NCI-H1436 (cell line): ENCODE measurements at places on chromosomes 3 and 15.

- no peak for DNase-seq
Observed at GRCh38 chr3:179658606-179659005, 5.8 kb downstream of the USP13 start.

- DNase-seq, result no peak
Observed at GRCh38 chr3:151903501-151903991, 30.1 kb downstream of the SUCNR1 start.

- no peak for DNase-seq
Observed at GRCh38 chr3:64084640-64085039, 61.3 kb upstream of the PSMD6 start.

DNA sequence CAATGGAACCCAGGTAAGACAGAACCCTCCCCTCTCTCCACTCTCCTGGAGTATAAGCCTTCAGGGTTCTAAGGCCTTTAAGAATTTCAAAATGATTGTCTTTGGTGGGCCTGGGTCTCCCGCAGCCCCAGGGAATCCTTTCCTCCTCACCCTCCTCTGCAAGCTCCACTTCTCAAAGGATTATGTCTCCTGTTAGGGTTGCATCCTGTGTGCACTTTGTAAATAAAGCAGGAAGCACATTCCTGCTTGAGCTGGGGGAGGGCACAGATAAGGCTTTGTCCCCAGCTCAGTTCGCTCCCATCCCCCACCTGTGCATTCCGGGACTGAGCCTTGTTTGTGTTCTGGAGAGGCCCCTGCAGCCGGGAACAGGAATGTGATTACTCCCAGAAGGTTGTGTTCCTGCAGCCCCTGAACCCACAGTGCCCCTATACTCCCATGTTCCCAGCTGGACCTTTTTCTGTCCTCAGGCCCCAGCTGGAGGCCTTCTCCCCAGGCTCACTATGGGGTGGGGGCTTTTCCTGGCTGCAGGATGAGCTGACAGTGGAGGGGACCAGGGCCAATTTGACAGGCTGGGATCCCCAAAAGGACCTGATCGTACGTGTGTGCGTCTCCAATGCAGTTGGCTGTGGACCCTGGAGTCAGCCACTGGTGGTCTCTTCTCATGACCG is 9.5 kb downstream of the TYRO3 start:
- DNase-seq, result no peak

- DNase-seq, result no peak
Observed at GRCh38 chr15:77493324-77493907, 72.7 kb downstream of the HMG20A start.

- no peak for DNase-seq
Observed at GRCh38 chr3:11138371-11138770, 15.9 kb upstream of the HRH1 start.

- no peak for DNase-seq
Observed at GRCh38 chr3:117512975-117513374, 803.4 kb downstream of the TUSC7 start.

DNA sequence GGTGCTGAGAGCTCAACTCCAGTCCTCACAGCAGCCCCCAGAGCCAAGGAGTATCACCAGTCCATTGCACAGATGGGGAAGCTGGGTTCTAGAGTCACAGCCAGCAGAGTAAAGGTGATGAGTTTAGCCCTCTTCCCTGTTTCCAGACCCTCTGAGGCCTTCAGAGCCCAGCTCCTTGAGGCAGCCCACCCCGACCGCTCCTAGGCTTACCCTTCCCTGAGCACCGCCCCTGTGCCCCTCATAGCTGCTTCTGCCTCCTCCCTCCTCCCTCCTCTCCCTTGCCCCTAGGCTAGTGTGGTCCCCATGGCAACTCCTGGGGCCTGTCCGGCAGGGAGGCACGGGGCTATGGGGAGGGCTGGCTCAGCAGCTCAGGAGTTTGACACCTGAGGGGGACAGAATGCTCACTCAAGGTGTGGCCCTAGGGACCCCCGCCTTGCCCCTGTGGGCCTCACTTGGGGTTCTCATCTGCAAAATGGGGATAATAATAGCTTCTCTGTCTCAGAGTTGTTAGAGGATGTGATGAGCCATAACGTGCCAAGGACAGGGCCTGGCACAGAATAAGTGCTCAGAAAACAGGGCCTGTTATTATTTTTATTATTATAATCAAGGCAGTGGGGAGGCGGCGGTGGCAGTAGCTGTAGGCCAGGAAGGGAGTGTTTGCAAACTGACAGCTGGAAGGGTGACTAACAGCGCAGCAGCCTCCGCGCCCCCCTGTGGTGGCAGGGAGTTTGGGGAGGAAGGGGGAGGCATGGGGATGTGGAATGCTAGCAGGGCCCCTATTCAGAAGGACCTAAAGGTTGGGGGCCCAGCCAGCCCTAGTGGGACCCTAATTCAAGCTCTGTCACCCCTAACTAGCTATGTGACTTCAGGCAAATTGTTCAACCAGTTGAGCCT is 11.5 kb downstream of the CSK start:
- DNase-seq, result no peak

- DNase-seq, result peak; percentile 37
Observed at GRCh38 chr3:79032686-79033318, 735.0 kb downstream of the ROBO1 start.

GRCh38 chr3:147297761-147298350 is 108.5 kb downstream of the ZIC4 start:
- DNase-seq, result no peak

GRCh38 chr3:140365872-140366697 is 311.8 kb upstream of the TRIM42 start:
- DNase-seq, result no peak

DNA sequence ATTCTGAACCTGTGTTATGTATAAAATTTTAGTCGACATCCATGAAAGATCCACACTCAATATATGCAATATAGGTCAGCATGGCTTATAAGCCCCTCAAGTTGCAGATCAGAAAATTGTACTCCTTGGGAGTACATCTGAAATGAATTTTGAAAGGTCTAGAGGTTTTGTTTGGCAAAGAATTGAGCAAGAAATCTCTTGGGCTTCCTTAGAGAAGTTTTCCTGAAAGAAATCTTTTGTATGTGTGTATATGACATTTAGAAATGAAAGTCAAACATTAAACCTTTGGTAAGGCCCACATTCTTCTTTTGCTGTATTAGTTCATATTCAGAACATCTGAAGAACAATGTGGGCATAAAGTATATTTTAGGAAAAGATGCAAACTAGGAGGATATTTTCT is 1006.6 kb downstream of the NAALADL2 start:
- DNase-seq, result no peak

DNA sequence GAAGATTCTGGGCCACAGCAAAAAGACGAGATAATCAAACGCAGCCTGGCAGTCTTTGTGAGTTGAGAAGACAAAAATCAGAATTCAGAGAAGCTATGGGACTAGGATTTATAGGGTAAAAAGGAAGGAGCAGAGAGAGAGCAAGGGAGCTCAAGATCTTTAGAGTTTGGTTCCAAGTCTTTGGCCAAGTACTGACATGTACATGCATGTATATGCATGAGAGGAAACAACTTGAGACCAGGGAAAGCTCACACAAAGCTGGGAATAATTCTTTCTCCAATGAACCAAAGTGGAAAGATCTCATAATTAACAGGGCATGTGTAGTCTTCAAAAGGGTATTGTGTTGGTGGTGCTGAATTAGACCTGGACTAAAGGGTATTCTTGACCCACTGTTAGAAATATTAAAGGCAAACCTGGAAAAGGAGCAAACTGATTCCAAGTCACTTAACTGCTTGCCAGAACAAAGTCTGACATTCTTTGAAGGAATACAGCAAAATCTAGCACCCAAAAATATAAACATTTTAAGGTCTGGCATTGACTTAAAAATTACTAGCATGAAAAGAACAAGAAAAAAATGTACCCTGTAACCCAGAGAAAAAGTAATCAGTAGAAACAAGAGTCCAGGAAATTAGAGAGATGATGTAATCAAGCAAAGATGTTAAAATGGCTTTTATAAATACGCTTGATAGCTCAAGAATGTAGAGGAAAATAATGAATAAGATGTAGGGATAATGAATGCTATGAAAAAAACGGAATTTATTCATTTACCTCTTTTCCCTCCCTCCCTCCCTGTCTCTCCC is 226.0 kb upstream of the CGNL1 start:
- DNase-seq, result no peak

DNA sequence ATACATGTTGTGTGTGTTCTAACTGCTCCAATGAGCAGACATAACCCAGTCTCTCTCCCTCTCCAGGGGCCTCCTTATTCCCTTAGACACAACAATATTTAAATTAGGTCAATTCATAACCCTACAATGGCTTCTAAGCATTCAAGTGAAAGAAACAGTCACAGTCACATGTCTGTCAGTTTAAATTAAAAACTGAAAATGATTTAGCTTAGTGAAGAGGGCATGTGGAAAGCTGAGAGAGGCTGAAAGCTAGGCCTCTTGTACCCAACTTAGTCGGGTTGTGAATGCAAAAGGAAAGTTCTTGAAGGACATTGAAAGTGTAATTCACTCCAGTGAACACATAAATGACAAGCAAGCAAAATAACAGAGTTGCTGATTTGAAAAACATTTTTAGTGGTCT is 1519.6 kb downstream of the OTOL1 start:
- no peak for DNase-seq

DNA sequence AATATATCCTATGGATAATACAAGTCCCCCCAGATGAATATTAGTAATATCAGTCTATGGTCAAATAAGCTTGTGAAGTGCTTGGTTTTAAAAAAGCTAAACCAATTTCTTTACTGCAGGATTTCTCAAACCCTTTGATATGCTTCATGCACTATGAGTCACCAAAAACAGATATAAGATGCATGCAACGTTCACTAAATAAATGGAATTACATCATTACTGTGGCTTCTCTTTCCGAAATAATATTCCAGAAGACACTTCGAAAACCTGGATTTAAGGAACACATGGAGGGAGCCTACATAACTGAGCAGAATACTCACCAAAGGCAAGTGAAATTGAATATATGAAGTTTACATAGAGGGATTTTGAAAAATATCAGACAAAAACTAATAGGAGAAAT is 126.3 kb upstream of the ABI3BP start:
- DNase-seq, result no peak

DNA sequence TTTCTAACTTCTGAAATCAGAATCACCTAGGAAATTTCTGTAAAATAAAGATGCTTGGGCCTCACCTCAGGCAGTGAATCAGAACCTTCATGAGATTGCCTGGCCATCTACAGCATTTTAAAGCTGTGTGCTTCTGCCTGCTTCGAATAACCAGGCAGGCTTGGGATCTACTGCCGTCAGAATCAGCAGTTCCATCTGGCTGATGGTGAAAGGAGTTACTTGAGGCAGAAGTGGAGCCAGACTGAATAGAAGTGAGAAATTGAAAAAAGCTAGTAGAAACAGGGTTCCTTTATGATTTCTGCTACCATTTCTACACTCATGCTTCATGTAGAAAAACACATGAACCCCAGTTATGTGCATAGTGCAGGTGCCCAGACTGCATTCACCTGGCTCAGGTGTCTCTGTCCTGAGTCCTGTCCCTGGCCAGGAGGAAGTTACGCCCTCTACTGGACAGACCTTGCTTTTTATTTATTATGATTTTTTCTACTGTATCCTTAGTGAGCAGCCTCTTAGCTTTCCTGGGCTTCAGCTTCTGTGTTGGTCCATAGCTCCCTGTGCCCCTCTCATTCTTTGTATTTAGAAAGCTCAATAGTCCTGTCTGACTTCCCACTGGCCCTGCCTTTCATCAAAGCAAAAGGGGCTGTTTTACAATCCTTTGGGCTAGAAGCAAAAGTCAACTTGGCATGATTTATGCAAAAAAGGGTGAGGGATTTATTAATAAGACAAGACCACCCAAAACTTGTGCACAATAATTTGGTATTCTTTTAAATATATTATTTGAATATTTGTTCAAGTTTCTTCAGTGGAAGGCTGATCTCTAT is 200.8 kb upstream of the GOLGA6L4 start:
- no peak for DNase-seq

GRCh38 chr3:167684388-167684993 is 30.7 kb upstream of the WDR49 start:
- peak; percentile 57 for DNase-seq

GRCh38 chr3:2958551-2958950 is 151.6 kb downstream of the IL5RA start:
- DNase-seq, result no peak

GRCh38 chr3:194032828-194033435 is 103.0 kb upstream of the HES1 start:
- DNase-seq, result no peak

- DNase-seq, result no peak
Observed at GRCh38 chr3:128546646-128547045, 53.6 kb upstream of the GATA2 start.

- DNase-seq, result peak; percentile 21
Observed at GRCh38 chr3:160486459-160486869, 36.9 kb upstream of the TRIM59 start.

DNA sequence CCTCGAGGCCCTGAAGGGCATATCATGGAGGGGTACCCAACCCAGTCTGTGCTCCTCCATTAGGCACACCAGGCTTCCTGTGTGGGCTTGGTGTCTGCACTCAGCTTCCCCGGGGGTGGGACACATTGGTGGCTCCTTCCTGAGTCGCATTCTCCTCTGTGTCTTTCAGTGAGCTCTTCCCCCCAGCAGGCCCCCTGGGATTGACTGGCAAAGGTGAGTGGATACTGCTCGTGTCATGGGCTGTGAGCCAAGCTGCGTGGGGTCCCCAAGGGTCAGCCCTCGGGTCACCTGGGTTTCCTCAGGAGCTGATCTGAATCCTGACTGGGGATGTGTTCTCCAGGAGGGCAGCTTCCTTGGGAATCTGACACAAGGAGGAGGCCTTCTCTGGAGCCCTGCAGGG is 231.0 kb downstream of the SNRPN start:
- no peak for DNase-seq

GRCh38 chr3:17686613-17687012 is 55.8 kb downstream of the TBC1D5 start:
- no peak for DNase-seq

DNA sequence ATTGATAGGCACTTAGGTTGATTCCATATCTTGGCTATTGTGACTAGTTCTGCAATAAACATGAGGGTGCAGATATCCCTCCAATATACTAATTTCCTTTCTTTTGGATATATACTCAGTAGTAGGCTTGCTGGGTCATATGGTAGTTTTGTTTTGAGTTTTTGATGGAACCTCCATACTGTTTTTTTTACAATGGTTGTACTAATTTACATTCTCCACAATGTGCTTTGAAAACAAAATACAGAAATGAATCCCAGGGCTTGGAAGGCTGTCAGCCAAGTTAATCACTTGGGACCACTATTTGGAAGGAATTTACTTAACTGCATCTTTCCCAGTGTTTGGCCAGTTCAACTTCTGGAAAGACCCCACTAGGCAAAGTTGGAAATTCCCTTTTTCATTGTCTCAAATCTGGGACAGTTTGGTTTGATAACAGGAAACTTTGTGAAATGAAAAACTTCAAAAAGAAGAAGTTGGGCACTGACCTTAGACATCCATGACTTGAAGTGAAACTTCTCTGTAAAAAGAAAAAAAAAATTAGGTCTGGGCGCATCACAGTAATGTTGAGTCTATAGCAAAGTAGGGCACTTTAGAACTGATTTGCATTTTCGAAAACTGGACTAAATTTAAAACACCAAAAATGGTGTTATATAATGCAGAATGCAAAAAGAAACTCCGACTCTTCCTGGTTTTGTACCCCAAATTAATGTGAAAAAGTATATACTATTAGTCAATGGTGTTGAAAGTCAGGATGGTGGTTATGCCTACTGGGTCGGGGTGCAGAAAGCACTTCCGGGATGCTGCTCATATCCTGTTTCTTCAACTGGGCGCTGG is 6.0 kb downstream of the CTSH start:
- no peak for DNase-seq

- DNase-seq, result no peak
Observed at GRCh38 chr3:141353652-141354495, 14.4 kb upstream of the ZBTB38 start.

GRCh38 chr3:102207151-102207571 is 227.7 kb upstream of the ZPLD1 start:
- no peak for DNase-seq
